ENCODE measurements at places on chromosomes 3 and 15.
A peak's percentile ranks its signal among the peaks of the same experiment; 100 is the strongest.

DNA sequence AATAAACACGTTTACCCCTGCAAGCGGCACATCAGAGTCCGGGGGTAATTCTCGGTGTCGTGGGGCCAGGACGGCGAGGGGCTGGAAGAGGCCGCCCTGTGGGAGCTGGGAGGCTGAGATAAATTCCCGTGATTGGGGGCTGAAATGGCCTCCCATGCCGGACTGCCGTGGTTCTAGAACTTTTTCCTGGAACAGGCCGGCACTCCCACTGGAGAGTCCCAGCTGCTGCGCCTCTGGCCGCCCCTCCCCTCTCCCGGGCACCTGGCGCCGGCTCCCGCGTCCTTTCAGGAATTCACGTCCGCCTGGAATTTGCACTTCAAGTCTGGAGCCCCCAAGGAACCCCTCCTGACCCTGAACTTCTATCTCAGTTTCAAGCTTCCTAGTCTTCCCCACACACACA lies 10.8 kb upstream of the LRRC2 start:
- DNase-seq = no peak

GRCh38 chr15:28955160-28955992 lies 69.6 kb downstream of the APBA2 start:
- DNase-seq = peak; percentile 47

DNA sequence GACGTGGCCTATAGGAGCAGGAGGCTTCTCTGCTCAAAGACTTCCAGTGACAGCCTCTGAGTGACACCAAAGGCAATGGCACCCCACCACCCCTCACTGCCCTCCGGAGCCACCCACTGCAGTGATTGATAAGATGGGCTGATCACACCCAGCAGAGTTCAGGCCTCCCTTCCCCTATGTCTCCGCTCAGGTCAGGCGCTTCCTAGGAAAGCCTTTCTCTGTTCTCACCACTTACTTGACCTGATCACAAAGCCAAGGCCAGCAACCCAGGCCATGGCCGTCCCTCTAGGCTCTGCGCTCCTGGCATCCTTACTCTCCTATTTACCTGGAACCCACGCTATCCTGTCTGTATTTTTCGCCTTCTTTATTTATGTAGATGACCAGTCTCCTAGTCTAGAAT lies 282.3 kb downstream of the OCA2 start:
- no peak for DNase-seq

DNA sequence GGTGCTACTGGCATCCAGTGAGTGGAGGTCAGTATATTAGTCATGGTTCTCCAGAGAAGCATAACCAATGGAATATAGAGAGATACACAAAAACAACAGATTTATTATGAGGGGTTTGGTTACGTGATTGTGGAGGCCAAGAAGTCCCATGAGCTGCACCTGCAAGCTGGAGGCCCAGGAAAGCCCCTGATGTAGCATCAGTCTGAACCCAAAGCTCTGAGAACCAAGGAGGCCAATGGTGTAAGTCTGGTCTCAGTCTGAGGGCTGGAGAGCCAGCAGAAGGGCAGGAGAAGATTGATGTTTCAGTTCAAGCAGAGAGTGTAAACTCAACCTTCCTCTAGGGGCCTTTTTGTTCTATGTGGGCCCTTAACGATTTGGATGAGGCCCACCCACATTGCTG lies 144.1 kb downstream of the KLF13 start:
- DNase-seq = no peak

GRCh38 chr15:73318463-73319351 lies 50.1 kb downstream of the HCN4 start:
- DNase-seq = no peak

GRCh38 chr3:56001991-56002390 lies 466.3 kb downstream of the ERC2 start:
- no peak for DNase-seq

GRCh38 chr3:23949784-23950183 lies 4.7 kb downstream of the NR1D2 start:
- DNase-seq = no peak

- DNase-seq = no peak
Observed at GRCh38 chr3:105832644-105833043, 36.2 kb downstream of the CBLB start.

DNA sequence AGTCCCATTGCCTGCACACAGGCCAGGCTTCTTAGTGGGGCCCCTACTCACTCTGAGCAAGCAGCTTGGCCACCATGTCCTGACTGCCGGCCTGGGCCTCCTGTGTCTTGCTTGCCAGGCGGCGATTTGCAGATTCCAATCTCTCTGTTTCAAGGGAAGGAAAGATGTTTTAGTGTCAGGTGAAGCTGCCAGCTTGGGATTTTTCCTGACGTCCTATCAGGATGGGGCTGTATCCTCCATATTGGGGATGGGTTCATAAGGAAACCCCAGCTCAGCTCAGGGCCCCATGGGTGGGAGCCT lies 8.5 kb downstream of the AMOTL2 start:
- DNase-seq = no peak

GRCh38 chr15:47412136-47412535 lies 305.2 kb upstream of the SEMA6D start:
- DNase-seq = peak; percentile 51

GRCh38 chr3:65178703-65179102 lies 490.9 kb upstream of the ADAMTS9 start:
- no peak for DNase-seq

DNA sequence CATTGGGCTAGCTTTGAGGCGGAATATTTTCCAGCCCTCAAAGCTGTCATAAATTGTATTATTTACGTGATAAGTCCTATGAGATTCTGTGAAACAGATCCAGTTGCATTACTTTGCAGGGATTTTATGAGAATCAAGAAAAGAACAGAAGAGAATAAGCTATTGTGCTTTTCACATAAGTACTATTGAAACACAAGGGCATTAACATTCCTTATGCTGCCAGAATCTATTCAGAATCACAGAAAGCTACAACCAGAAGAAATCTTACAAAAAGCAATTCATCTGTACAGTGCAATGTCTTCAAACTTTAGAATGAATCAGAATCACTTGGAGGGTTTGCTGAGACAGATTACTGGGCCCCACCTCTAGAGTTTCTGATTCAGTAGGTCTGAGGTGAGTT lies 10.6 kb upstream of the CACNA1D start:
- no peak for DNase-seq

DNA sequence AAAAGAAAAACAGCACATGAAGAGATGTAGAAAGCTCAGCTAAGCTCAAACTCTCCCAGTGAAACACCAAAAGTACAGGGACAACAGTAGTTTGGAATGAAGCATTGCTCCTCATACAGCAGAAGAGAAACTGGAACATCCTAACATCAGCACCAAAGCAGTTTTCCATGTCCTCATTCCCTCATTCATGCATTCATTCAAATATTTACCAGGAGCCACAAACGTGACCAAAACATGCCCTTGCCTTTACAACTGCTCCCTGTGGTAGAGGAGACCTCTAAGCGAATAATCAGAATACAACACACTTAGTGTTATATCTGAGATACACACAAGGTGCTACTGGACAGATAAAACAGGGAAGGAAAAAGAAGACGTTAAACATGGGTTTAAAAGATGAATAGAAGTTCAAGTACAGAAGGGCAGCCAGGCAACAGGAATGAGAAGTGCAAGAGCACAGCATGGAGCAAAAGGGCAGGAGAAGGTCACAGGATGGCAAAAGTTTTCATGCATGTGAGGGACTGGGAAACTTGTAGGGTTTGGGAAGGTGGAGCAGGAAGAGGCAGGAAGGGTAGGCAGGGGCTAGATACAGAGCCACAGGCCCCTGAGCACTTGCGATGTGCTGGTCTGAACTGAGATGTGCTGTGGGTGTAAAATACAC lies 58.5 kb upstream of the LMCD1 start:
- DNase-seq = no peak

- no peak for DNase-seq
Observed at GRCh38 chr15:31160297-31160696, 58.8 kb upstream of the TRPM1 start.

DNA sequence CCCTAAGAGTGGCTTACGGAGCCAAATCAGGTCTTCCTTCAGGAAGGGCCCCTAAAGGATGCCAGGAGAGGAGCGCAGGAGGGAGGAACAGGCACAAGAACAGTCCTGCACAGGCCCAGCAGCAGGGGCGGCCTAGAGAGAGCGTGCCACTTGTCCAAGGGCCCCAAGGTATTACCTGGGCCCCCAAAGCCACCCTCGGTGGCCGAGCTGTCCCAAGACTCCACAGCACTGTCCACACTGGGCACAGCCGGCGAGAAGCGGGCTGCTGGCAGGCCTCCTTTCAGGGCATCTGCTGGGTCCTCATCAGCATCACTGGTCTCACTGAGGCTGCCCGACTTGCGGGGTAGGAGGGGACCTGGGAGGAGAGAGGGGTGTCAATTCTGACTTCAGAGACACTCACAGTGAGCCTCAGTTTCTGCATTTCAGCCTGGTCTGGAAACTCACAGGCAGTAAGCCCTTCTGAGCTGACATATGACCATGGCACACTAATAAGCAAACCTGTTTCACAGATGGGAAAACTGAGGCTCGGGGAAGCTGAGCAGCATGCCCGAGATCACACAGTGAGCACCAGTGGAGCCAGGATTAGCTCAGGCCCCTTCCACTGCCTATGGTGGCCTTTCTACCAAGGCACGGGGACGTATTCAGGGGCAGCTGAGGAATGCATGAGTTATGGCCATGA lies 33.4 kb downstream of the GRIP2 start:
- DNase-seq = no peak

- DNase-seq = no peak
Observed at GRCh38 chr15:32908135-32908801, 190.5 kb downstream of the GREM1 start.

DNA sequence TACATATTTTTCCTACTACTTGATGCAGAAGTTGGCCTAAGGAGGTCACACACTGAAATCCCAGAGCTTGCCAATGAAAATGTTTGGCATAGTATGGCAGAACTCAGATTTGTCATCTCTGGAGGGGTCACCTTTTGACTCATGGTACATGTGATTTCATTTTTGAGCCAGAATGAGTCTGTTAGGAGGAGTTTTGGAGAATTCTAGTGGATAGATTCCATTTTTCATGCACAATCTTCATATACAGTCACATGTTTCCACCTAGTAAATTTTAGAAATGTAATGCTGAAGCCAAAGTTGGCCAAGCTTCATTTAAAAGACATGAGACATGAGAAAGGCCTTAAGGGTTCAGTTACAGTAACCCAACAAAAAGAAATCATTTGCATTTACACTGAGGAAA lies 97.8 kb upstream of the IGSF10 start:
- no peak for DNase-seq

GRCh38 chr15:69511015-69511414 lies 58.4 kb downstream of the RPLP1 start:
- no peak for DNase-seq

GRCh38 chr3:14943042-14943441 lies 4.3 kb upstream of the NR2C2 start:
- DNase-seq = no peak

DNA sequence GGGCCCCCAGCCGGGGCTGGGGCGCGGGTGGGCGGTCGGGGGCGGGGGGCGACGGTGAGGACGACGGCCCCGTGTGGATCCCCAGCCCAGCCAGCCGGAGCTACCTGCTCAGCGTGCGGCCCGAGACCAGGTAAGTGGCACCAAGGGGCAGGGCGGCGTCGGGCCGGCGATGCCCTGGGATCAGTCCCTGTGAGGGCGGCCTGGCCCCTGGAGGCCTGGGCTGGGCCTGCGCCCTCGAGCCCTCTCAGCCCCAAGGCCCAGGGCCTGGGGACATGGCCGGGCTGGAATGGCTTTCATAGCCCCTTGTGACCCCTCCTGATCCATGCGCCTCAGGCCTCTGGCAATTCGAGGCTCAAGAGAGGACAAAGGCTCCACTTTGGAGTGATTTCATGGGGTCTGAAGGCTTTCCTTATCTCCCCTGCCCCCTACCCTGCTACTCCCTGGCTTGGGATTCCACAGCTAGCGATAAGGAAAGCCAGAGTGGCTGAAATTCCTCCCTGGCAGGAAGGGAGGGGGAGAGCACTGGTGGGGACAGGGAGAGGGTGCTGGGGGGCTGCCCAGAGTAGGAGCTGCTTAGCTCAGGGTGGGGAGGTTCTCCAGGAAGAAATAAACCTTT lies 418 bp downstream of the ALPK3 start:
- DNase-seq = no peak

GRCh38 chr3:195823280-195823679 lies 11.6 kb upstream of the MUC4 start:
- DNase-seq = no peak

DNA sequence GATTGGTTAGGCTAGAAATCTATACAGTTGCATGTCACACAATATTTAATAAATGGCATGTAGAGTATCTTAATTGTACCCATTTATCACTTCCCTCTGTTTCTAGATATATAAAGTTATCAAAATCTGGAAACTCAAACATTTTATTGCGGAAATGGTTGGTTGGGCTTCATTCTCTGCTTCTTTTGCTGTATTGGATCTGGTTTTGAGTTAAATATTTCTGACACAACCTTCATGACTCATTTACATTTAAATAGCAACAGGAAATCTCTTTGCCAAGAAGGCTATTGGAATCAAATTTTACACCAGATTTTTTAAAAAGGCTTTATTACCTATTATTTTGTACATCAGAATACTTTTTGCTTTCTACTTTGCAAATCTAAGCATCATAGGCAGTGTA lies 153.8 kb downstream of the EBLN2 start:
- DNase-seq = no peak

GRCh38 chr3:182671541-182671940 lies 121.8 kb upstream of the ATP11B start:
- DNase-seq = no peak

DNA sequence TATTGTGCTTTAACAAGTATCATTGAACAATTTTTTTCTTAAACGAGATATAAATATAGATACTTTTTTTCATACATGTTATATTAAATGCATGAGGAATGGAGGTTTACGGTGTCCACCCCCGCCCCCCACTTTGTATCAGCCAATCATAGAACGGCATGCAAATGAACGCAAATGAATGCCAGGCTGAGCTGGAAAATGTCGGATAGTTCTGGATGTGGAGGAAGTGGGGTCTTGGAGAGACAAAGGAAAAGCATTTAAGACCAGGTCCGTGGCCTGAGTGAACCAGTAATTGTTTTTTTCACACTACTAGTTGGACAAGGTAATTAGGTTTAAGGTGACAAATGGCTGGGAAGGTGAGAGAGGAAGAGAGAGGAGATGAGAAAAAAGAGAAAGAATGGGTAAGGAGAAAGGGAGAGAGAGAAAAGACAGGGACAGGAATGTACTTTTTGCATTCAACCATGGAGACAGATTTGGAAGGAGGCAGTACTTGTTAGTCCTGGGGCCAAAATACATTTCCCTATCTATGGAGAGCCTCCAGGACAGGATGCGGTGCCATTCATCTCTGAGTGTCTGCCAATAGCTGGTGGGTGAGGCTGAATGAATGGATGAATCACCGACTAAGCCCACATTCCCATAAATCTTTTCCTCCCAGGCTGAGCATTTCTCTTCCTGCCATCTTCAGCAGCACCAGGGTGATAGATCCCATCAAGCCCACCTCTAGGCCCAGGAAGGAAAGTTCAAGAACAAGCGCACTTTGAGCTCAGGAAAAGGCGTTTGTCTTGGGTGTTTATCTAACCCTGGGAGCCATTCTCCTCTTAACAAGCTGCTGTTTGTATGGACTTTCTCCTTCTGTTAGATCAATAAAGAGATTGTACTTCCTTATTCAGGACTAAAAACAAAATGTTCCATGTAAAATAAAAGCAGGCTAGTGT lies 1.4 kb upstream of the RAD18 start:
- DNase-seq = no peak
